ENCODE measurements at places on chromosomes 7 and 10. TPM values are rescaled to one million over a fixed set of nuclear protein-coding genes. Genes with fewer than 3 reads are reported as not detected.

DNA sequence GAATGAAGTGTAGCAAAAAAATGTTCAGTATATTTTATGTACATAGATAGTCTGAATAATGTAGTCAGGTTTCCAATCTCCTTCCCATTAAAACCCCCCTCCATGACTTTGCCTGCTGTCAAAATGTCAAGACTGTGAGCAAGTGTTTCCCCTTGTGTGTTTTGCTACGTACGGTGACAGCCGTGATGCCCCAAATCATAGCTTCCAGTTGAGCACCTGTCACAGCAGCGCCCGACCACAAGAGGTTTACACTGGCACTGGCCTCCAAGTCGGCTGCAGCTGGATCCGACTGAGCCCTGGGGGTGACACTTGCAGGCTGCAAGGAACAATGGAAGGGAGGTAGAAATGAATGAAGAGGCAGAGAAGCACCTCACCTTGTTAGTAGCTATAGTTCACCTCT is 62.3 kb downstream of the LAMB4 start:
- DNase-seq, result no peak

- DNase-seq, result no peak
These were observed 615.4 kb upstream of the SEMA3D start for GRCh38 chr7:85802211-85802610.

DNA sequence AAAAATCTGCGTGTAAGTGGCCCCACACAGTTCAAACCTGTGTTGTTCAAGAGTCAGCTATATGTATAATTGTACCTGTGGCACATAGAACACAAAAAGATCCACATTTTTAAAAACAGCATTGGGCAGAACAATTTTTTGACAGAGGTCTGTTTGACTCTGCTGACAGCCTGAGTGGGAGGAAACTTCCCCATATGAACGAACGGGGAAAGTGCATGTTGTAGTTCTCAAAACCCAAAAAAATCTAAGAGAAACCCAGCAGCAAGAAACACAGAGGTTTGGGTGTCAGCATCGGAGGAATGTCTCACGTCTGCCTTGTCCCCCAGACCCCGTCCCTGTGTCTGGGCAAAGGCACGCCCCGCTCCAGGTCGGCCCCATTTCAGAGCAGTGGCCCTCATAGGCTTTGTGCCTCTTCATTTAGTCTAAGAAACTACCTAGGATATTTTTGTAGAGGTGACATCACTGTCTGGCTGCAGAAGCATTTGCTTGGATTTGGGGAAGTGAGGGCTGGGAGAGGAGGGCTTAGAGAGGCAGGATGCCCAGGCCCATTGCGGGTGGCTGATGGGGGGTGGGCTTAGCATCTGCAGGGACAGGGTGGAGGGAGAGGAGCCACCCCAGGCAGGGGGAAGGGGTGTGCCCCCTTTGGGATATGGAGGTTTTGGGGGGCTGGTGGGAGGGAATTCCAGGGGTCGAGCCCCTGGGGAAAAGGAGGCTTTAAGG is 11.0 kb downstream of the CUX1 start:
- DNase-seq, result no peak

DNA sequence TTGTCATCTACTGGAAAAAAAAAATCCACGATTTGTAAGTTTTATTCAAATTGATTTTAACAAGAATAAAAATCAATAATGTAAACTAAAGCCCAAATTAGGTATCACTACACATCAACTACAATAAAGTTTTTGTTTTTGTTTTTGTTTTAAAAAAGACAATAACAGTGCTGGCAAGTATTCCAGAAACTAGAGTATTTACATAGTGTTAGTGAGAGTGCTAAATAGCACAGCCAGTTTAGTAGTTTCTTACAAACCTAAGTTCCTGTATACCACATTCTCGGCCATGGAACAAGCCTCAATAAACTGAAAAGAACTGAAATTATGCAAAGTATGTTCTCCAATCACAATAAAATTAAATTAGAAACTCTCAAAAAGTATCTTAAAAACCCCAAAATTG is 8.1 kb downstream of the ARHGAP12 start:
- no peak for DNase-seq

- DNase-seq, result no peak
These were observed 25.4 kb downstream of the AIFM2 start for GRCh38 chr10:70106958-70107791.

DNA sequence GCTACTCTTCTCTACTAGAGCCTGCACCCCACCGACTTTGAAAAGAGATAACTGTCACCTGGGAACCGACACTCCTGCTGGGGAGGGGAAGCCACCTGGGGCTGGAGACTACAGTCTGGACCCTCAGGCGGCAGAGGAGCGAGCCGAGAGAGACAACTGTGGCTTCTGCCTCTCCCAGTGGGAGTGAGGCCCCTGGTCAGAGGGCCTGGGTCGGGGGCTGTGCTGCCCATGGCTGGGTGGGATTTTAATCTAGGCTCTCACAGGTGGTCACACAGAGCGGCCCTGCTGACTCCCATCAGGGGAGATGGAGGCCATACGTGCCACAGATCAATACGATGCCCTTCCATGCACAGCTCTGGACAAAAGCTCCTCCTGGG is 372.1 kb downstream of the DNAJB6 start:
- no peak for DNase-seq

- DNase-seq, result no peak
These were observed 49.6 kb downstream of the PLPP4 start for GRCh38 chr10:120506674-120507073.

- DNase-seq, result no peak
These were observed 39.9 kb downstream of the KIF20B start for GRCh38 chr10:89741126-89741762.

- peak; percentile 30 for DNase-seq
These were observed 29.4 kb upstream of the SLF2 start for GRCh38 chr10:100883312-100883821.

- no peak for DNase-seq
These were observed 75.8 kb downstream of the CCDC71L start for GRCh38 chr7:106584914-106585759.

- peak; percentile 57 for DNase-seq
These were observed 134.3 kb downstream of the GRK5 start for GRCh38 chr10:119341459-119342301.

- no peak for DNase-seq
These were observed 82.9 kb upstream of the PDGFA start for GRCh38 chr7:602341-603141.

GRCh38 chr10:126868371-126868770 is 36.9 kb upstream of the DOCK1 start:
- no peak for DNase-seq

- DNase-seq, result no peak
These were observed 106.5 kb downstream of the TCF7L2 start for GRCh38 chr10:113056441-113057021.

DNA sequence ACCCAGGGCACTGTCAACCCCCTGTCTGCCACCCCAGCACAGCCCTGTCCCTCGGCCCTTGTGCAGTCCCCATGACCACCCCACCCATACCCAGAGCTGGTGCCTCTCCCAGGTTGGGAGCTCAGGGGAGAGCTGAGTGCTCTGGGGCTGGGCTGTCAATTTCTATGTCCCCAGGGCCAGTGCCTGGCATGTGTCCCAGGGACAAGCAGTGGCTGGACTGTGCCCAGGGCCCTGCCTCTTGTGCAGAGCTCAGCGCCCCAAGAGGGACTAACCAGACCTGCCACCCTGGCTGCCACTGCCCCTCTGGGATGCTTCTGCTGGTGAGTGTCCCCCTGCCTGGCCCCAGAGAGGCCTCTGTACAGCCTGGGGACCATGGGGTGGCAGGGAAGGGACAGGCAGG is 29.0 kb upstream of the ZNF862 start:
- DNase-seq, result no peak

GRCh38 chr7:130938661-130939060 is 204.7 kb upstream of the KLF14 start:
- DNase-seq, result no peak

DNA sequence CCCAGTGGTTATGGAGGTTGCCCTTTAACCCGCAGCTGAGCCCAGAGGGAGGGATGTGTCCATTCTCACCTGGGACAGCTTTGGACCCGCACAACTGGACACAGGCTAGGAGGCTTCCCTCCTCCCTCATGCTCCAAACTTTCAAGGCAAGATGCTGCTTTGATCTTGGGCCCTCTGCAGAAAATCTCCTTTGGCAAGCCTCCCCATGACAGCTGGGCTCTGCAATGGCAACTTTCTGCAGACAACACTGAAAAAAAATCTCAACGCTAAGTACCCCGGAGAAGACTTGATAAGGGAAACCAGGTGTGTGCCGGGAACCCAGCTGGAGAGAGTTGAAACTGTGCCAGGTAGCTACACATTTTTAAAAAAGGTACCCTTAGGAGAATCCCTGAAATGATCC is 610.1 kb downstream of the LRMDA start:
- DNase-seq, result no peak

DNA sequence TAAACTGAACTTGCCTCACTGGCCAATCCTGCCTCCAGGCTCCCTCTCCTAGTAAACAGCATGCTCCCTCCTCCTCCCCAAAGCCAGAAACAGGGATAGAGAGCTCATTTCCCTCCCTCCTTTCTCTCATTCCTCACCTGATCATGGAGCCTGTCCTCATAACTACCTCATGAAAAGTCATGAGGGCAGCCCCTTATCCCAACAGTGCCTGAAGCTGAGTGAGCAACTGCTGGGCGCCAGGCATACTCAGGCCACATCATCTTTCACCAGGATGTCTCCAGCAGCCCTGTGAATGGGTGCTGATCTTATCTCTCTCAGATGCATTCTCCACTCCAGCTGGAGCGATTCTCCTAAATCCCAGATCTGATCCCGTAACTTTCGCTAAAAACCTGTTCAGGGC is 307.2 kb downstream of the PRPF18 start:
- DNase-seq, result no peak

Gene LIPK
- not detected for total RNA-seq

Gene CALN1
- 2.3 TPM for total RNA-seq

Gene TUBAL3
- not detected for total RNA-seq

Gene TMEM213
- 0.35 TPM for total RNA-seq

Gene BCCIP
- total RNA-seq, result 10.8 TPM

Gene ASAH2
- total RNA-seq, result not detected

Gene C7orf25
- 22.5 TPM for total RNA-seq

Gene TACC2
- 16.5 TPM for total RNA-seq

Gene VAX1
- total RNA-seq, result not detected

Gene HOXA10
- total RNA-seq, result 50.5 TPM

Gene ZNF212
- total RNA-seq, result 9.7 TPM

Gene LRRC18
- total RNA-seq, result 0.21 TPM

Gene THSD7A
- total RNA-seq, result 16.4 TPM

Gene NRCAM
- total RNA-seq, result 30.3 TPM

Gene PSD
- total RNA-seq, result 114 TPM
